ENCODE measurements at places on chromosomes 6 and 20. TPM values are rescaled to one million over a fixed set of nuclear protein-coding genes. Genes with fewer than 3 reads are reported as not detected.

DNA sequence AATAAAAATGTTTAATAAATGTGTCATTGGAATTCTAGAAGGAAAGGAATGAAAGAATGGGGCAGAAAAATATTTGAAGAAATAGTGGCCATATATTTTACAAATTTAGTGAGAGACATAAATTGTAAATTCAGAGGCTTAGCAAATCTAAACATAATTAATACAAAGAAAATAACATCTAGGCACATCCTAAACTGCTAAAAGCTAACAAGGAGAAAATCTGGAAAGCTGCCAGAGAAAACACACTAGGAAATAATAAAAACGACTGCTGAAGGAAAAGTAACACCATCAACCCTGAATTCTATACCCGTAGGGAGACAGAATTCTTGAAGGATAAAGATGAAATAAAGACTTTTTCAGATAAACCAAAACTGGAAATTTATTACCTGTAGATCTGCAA, 23.8 kb downstream of the CYB5R4 start:
- no peak for DNase-seq

DNA sequence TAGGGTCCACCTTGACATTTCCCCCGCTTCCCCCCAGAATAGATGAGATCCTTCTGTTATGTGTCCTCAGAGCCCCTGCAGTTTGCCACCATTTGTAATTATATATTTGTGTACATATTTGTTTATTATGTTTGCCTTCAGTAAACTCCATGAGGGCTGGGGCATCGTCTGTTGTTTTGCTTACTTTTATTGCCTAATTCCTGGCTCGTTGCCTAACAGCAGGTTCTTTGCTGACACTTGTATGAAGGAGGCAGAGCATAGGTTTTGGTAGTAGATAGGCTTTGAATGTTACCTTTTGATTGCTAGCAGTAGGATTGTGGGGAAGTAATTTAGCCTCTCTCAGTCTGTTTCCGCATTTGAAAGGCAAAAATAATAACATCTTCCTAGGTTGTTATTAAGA, 9.9 kb downstream of the MAP3K4 start:
- no peak for DNase-seq

DNA sequence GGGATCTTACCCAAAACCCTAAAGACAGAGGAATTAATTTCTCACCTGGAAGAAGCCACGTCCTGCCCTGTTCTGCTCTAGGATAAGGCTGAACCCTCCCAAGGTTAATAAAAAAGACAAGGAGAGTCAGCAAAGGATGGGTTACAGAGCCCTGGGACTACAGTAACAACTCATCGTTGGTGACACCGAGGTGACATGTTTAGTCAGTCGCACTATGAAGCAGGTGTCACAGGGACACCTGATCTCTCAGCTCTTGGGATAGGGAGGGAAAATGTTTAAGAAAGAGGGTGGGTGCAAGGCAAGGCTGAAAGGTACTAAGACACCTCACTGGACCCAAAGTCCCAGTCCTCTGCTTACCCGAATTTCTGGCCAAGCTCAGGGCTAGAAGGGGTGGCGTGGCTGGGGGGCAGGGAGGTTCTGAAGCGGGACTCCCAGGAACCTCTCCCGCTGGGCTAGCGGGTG, 562 bp downstream of the MOCS1 start:
- DNase-seq: no peak

GRCh38 chr20:61965606-61966491, 99.8 kb downstream of the TAF4 start:
- no peak for DNase-seq

DNA sequence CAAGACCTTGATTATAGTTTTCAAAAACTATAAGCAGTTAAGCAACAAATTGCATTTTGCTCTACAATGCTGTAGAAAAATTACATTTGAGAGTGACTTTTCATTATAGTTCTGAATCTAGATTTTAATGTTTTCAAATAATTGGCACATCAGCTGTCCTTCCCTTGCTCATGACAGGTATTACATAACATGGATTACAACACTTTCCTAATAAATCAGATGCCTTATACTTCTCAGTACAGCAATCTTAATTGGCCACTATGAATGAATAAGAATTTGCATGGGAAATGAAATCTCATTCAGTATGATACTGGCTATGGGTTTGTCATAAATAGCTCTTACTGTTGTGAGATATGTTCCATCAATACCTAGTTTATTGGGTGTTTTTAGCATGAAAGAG, 29.9 kb downstream of the HSF2 start:
- DNase-seq: no peak

Gene CCN6
- not detected for total RNA-seq

DNA sequence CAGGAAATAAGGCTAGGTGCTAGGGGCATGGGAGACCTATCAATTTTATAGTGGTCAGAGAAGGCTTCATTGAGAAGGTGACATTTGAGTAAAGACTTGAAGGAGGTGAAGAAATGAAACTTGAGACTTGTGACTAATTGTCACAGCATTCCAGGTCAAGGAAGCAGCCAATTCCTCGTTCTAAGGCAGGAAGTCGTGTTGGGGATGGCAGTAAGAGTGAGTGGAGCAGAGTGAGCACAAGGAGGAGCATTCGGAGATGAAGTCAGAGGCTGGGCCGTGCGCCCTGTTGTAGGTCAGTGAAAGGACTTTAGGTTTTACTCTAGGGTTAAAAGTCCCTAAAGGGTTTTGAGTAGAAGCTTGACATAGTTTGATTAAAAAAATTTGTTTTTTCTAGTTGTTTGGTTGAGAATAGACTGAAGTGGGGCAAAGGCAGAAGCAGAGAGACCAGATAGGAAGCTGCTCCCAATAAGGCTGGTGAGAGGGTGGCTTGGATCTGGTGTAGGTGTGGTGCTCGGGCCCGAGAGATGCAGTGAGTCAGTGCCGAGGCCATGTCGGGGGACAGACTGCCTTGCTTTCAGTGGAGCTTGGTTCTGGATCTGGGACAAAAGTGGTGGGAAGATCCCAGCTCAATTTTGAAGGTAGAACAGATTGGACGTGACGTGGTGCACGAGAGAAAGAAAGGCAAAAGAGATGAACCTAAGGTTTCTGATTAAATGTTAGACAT, 2.6 kb upstream of the RSPH3 start:
- no peak for DNase-seq

DNA sequence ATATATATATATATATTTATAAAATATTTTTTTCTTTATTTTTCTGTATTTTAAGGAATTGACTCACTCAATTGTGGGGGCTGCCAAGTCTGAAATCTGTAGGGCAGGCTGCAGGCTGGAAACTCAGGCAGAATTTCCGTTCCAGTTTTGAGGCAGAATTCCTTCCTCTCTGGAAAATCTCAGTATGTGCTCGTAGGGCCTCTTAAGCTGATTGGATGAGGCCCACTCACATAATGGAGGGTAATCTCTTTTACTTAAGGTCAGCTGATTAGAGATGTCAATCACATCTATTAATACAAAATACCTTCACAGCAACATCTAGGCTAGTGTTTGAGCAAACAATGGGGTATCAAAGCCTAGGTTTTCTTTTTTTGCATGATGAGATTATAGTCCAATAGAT, 244.7 kb upstream of the RNF24 start:
- no peak for DNase-seq

GRCh38 chr6:17858584-17858983, 128.9 kb downstream of the KIF13A start:
- no peak for DNase-seq
